Endothelial cell of umbilical vein (primary cell): ENCODE measurements at places on chromosomes 1 and 21.

DNA sequence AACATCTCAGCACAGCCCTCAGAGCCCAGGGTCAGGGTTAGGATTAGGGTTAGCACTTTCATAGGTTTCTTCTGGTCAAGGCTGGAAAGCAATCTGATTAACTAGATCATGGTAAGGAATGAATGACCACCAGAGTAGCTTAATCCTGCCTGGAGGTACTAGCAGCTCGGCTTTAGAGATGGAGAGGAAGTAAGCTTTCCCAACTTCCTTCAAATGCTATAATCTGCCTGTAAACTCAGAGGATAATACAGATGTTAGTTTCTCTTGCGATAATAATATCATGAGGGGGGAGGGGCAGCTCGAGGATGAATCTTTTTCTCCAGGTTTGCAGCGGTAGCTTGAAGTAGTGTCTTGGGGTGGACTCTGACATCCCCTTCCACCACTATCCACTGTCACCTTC is 194.9 kb downstream of the HIVEP3 start:
- DNase-seq: no peak

- peak; percentile 83 for DNase-seq
Observed at GRCh38 chr1:23634840-23635651, 56.6 kb upstream of the RPL11 start.

- no peak for DNase-seq
Observed at GRCh38 chr1:22418312-22418711, 33.3 kb upstream of the ZBTB40 start.

DNA sequence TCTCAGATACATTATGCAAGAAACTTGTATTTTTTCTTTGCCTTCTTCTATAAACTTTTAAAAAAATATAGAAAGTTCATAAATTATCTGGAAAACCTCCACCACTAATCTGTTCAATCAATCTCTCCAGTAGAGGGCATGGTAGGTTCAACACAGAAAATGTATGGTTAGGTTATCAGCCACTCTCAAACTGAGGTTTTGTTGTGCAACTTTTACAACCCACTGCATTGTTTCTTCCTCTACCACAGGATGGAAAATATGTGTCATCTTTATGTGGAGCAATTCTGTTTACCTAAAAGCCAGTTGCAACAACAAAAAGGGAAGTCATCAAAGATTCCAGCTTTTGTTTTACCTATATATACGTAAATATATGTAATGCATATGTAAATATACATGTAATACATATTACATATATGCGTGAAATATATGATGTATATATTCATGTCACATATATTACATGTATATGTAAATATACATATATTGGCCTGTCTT is 3.0 kb upstream of the RGS2 start:
- DNase-seq: peak; percentile 88

DNA sequence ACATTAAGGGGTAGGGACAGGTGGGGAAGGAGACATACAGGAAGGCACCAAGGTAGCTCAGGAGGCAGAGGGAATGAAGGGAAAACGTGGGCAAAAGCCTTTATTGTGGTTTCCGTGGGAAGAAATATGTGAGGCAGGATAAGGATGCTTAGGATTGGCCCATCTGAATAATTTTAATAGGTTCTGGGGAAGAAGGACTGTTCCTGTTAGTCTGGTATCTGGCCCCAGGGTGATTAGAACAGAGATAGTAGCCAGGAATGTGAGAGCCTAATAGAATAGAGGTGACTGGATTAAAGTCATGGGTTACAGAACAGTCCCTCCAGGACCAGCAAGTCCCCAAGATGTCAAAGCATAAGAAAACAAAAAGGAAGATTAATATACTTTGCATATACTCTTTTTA is 545.2 kb upstream of the CAMK1G start:
- no peak for DNase-seq

GRCh38 chr1:179930867-179931266 is 23.7 kb upstream of the CEP350 start:
- DNase-seq: no peak

GRCh38 chr1:54787604-54788003 is 13.5 kb downstream of the TTC22 start:
- no peak for DNase-seq

DNA sequence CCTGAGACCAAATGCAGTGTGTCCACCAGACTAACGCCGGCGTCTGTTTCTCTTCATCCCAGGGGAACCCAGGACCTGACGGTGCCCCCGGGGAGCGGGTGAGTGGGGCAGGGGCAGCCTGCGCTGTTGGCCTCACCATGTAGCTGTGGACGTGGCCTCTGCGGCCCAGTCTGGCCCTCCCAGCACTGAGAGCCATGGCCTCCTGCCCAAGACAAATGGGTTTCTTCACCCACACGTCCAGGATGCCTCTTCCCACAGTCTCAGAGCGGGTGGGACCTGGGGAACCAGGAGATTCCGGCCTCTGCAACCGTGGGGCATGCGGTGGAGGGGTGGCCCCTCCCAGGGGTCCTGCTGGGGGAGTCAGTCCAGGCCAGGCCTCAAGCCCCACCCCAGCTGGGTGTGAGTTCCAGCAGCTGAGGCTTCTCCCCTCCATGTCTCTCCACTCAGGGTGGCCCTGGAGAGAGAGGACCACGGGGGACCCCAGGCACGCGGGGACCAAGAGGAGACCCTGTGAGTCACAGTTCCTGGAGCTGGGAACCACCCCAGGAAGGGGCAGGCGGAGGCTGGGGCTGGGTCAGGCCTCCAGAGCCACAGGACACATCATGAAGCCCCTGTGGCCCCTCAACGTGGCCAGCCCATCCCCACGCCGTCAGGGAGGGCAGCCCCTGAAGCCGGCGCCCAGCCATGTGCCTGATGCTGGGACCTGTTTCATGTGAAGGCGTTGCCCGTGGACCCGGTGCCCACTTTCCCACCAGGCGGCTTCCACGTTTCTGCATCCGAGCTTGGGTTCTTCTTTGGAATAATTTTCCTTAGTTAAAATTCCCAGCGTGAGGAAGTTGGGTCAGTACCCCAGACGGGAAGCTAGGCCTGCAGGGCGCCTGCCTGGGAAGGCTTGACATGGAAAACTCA is 11.0 kb downstream of the COL6A1 start:
- DNase-seq: no peak

GRCh38 chr1:26602378-26602959 is 72.9 kb downstream of the RPS6KA1 start:
- DNase-seq: peak; percentile 76
